ENCODE measurements at places on chromosomes 13 and 19.
A peak's percentile ranks its signal among the peaks of the same experiment; 100 is the strongest.

- no peak for DNase-seq
These were observed 8.1 kb upstream of the SERPINE3 start for GRCh38 chr13:51331354-51331861.

DNA sequence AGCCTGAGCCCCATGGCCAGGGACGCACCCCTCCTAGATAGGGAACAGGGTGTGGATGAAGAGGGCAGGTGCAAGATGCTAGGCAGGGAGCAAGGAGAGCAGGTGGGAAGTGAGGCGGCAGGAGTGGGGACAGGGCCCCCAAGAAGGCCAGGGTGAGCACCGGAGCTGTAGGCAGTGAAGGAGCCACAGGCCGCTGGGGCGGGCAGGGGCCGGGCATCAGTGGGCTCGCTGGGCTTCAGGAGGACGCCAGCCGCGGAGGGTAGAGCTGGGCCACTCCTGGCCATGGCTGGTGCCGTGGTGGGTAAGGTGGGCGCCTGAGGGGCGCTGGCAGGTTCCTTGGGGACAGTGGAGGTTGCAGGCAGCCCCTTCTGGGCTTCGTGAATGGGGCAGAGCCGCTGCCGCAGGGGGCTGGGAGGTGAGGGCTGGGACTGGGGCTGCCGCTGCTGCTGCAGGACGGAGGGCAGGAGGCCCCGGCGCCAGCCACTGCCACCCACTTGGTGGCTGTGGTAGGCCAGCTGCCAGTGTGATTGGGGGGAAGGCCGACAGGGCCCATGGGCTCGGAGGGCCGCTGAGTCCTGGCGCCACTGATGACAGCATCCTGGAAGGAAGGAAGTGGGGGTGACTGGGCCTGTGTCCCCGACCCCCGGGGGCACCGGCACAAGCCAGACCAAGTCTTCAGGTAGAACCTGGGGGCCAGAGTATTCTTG lies 2.1 kb downstream of the NKPD1 start:
- DNase-seq, result no peak

DNA sequence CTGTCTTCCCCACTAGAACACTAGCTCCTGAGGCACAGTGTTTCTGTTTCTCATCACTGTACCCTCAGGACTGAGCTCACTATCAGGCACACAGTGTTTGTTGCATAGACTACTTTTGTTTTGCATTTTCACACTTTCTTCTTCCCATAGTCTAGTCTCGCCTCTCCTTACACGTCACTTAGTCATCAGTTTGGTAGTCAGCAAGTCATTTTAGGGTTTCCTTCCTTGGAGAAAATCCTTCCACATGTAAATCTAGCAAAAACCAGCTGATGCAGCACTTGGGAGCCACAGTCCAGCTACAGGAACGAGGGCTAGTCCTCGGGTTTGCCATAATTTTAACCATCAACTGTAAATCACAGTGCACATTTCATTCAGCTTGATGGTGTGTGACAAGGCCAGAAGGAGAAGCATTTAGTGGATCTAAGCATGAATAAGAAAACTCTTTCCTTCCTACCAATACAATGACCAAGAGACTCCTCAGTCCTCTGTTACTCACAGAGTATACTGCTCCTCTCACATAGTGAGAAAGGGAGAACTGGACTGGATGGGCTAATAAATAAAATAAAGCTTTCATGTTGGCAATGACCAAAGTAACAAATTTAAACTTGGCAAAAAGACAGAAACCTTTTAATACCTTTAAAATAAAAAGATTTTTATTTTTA lies 221.0 kb downstream of the KLF12 start:
- no peak for DNase-seq

- no peak for DNase-seq
These were observed 17.2 kb upstream of the GJB2 start for GRCh38 chr13:20209948-20210347.

DNA sequence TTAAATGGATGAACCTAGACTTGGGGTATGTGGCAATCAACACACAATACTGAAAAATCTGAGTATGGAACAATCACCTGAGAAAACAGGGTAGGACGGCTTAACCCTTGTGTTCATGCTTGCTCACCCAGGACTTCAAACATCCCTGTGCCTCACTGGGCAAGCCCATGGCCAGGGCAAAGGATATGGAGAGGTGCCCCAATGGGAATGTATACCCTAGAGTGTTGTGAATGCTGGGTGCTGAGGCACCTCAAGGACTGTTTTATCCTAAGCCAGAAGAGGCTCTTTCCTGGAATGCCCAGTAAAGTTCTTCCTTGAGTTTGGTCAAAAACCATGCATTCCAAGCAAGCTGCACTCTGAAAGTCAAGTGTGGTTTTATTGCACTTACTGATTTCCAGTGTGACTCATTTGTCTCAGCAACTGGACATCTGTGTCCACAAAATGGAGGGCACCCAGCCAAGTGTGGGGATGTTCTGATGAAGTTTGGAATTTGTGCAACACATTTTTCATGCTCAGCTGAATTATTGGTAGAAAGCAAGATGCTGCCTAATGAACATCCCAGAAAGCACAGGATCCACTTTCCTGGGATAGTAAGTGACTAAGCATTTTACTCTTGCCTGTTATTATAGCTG lies 531.3 kb downstream of the RFC3 start:
- peak; percentile 82 for DNase-seq

DNA sequence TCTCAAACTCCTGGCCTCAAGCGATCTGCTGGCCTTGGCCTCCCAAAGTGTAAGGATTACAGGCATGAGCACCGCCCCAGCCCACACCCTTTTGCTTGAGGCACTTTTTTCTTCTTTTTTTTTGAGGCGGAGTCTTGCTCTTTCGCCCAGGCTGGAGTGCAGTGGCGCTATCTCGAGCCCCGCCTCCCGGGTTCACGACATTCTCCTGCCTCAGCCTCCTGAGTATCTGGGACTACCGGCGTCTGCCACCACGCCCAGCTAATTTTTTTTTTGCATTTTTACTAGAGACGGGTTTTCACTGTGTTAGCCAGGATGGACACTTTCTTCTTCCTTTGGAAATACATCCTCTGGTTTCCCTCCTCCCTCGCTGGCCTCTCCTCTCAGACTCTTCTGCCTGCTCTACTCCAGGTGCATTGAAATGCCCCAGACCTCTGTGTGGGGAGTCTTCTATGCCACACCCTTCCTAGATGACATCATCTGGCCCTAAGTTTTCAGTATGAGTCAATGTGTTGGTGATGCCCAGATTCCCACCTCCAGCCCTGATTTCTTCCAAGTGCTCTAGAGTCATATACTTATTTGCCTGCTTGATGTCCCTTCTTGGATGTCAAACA lies 20.7 kb upstream of the TPT1 start:
- DNase-seq, result no peak

- no peak for DNase-seq
These were observed 4.1 kb downstream of the IRS2 start for GRCh38 chr13:109782066-109782822.

- no peak for DNase-seq
These were observed 8.9 kb downstream of the RASL11A start for GRCh38 chr13:27279506-27279905.

DNA sequence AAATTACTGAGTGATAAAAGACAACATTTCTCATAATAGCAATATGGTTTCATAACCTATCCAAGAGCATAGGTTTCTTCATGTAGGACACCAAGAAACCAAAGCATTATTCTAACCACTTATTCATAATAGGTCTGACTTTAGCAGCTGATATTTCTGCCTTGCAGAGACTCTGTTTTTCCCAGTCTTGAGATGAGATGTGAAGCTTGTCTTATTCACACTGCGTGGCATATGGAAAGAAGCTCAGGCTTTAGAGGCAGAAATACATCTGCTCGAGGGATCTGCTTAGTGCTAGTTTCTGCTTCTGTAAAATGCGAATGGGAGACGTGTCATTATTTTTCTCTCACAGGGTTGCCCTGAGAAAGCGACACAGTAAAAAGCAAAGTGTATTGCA lies 232.0 kb upstream of the SPRY2 start:
- no peak for DNase-seq

GRCh38 chr13:20156702-20157101 lies 4.2 kb downstream of the GJA3 start:
- DNase-seq, result no peak

DNA sequence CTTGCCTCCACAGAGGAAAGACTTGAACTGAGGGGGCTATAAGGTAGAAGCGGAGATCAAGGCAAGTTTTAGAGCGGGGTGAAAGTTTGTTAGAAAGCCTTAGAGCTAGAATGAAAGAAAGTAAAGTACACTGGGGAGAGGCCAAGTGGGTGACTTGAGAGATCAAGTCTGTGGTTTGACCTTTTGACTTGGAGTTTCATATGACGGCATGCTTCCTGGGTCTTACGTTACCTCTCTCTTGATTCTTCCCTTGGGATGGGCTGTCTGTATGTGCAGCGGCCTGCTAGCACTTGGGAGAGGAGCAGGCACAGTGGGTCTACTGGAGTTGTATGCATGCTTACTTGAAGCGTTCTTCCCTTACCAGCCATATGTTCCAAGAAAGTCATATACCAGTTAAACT lies 1768.5 kb downstream of the PCDH9 start:
- no peak for DNase-seq

DNA sequence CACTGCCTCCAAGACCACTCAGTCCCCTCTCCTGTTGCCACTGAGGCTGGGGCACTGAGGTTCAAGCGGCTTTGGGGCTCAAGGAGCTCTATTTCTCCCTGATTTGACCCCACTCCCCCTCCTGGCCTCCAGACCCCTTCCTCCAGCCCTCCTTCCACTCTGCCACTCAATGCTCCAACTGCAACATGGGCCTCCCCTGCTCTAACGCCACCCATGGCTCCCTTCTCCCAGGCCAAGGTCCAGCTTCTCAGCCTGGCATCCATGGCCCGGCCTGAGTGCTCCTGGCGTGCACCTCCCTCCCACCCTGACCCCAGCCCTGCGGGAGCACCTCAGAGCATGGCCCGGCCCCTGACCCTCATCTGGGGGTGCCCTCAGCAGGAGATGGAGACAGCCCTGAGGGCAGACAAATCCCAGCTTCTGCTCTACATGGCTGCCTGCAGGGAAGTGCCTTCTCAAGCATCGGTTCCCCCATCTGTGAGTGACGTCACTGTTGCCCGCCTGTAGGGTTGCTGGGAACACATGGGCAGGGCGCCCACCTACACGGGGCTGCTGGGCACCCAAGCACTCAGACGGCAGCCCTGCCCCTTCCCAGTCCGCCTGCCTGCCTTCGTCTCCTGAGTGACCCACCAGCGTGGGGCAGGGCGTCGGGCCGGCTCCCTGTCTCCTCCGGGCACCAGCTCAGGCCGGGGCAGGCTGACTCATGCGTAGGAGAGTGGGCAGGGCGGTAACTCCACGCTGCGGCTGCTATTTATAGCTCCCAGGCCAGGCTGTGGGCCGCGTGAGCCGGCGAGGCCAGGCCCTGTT lies 1.6 kb upstream of the DIRAS1 start:
- DNase-seq, result peak; percentile 9

DNA sequence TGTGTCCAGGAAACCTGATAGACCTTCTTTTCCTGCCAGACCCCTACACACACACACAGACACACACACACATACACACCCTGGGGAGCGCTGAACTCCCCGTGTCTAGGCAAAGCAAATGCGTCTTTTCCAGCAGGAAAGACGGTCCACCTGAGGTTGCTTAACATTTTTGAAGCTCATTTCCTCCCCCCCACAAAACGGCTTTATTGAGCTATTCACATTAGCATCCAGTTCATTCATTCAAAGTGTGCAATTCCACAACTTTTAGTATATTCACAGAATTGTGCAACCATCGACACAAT lies 3.4 kb downstream of the GSX1 start:
- no peak for DNase-seq

GRCh38 chr13:37481011-37481884 lies 117.3 kb downstream of the POSTN start:
- no peak for DNase-seq

DNA sequence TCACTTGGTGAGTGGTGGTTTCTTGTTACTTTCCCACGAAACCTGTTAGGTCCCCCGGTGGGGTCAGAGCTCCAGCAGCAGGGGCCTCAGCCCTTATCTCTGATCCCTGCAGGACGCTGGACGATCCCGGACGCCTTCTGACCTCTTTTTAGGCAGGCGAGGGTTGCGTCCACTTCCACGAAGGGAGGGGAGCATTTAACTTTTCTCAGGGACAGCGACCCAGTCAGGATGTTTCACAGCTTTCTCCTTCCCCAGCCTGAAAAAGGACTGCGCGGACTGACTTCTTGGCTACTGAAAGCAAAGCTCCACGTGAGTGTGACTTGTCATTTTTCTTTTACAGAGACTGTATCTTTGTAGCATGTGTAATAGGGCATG lies 692 bp downstream of the ZNF234 start:
- DNase-seq, result no peak

GRCh38 chr19:27776524-27776923 lies 1436.4 kb downstream of the UQCRFS1 start:
- no peak for DNase-seq

DNA sequence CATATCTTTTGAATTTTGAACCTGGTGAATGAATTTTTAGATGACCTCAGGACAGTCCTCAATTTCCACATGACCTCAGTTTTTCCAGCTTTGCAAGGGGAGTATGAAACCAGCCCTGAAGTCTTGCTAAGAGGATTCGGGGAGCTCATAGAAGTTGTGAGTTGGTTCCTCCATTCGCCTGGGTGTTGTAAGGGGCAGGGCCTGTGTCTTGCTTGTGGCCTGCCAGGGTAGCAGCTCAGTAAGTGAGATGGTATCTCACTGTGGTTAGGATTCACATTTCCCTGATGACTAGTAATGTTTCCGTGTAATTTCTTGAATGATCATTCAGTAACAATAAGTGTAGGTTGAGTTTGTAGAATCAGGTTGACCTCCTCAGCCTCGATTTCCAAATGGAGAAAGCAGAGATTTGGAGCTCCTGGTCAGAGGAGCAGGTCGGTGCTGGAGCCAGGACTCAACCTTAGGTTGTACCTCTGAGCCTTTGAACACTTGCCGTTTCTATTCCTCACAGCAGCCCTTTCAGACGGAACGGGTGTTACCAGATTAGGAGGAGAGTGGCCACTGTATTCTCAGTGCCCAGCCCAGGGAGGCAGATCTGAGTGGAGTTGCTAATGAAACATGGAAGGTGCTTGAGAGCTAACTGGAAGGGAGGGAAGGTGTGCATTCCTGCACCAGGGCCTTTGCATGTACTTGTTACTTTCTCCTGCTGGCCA lies 14.6 kb downstream of the NACC1 start:
- no peak for DNase-seq

GRCh38 chr13:101308247-101309013 lies 107.9 kb downstream of the NALCN start:
- DNase-seq, result no peak

DNA sequence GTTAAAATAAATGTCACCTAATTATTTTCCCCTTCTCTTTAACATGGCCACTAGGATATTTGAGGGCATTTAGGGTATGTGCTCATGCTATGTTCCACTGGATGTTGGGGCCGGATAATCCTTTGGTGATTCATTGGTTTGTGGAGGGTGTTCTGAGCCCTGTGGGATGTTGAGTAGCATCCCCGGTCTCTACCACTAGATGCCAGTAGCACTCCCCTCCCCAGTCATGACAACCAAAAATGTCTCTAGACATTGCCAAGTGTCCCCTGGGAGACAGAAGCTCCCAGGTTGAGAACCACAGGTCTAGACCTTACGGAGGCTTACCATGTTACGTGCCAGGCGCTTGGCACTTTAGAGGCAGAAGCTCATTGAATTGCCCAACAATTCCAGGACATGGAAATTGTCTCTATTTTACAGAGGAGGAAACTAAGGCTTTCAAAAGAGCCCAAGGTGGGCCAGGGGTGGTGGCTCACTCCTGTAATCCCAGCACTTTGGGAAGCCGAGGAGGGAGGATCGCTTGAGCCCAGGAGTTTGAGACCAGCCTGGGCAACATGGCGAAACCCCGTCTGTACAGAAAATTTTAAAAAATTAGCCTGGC lies 14.1 kb downstream of the SHANK1 start:
- DNase-seq, result peak; percentile 41
